ENCODE measurements at places on chromosomes 11 and 22.
A peak's percentile ranks its signal among the peaks of the same experiment; 100 is the strongest.

GRCh38 chr11:88553204-88553603, 215.7 kb upstream of the CTSC start:
- no peak for DNase-seq

- DNase-seq, result no peak
Measured at GRCh38 chr11:120346233-120346632, 10.0 kb downstream of the ARHGEF12 start.

- no peak for DNase-seq
Measured at GRCh38 chr11:60960405-60960804, 8.4 kb upstream of the SLC15A3 start.

GRCh38 chr22:22446517-22446916, 62.0 kb downstream of the ZNF280B start:
- DNase-seq, result no peak

DNA sequence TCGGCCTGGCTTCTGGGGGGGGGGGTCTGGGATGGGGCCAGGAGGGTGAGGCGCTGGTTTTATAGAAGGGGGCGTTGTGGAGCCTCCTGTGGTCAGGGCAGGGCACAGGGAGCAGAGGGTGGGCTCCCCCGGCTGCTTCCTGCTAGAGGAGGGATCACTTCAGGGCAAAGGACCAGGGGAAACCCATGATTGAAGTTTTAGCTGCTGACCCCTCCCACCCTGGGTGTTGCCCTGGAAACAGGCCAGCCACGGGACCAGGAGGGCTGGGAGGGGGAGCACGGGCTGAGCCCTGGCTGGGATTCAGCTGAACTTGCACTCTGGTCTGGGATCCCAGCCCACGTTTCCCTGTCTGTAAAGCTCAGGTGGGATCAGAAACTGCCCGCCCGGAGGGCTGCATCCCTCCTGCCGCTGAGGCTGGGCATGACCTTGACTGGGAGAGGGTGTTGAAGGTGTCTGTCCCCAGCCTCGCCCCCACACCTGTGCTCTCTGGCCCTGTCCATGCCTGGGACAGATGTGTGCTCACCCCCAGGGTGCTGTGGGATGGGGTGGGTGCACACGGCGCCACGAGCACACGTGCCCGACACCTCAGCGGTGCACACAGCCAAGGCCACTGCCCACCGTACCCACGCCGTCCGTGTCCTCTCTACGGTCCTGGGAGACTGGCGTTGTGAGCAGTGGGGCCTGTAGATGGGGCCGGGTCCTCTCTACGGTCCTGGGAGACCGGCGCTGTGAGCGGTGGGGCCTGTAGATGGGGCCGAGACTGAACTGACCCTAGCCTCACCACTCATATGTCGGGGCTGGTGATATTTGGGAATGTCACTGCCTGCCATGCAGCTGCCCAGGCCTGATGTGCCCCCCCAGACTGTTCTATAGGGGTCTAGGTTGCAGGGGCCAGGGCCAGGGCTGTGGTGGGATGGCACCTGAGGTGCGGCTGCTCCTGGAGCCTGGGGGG, 2.3 kb downstream of the TSPAN4 start:
- peak; percentile 47 for DNase-seq

- no peak for DNase-seq
Measured at GRCh38 chr11:113322158-113322557, 7.8 kb downstream of the TTC12 start.

- DNase-seq, result no peak
Measured at GRCh38 chr11:43358279-43358800, 380 bp upstream of the TTC17 start.

GRCh38 chr11:30760345-30760744, 174.2 kb upstream of the MPPED2 start:
- DNase-seq, result no peak

DNA sequence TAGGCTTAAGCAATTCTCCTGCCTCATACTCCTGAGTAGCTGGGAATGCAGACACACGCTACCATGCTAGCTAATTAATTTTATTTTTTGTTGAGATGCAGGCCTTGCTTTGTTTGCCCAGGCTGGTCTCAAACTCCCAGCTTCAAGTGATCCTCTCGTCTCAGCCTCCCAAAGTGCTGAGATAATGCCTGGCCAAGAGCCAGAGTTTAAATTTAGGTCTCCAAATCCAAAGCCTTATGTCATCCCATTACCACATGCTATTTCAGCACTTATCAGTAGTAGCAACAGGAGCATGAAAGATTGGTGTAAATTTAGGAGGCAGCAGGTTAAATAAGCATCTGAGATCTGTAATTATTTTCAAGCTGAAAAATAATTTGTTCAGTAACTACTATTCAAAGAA, 326.1 kb upstream of the ANO5 start:
- no peak for DNase-seq

DNA sequence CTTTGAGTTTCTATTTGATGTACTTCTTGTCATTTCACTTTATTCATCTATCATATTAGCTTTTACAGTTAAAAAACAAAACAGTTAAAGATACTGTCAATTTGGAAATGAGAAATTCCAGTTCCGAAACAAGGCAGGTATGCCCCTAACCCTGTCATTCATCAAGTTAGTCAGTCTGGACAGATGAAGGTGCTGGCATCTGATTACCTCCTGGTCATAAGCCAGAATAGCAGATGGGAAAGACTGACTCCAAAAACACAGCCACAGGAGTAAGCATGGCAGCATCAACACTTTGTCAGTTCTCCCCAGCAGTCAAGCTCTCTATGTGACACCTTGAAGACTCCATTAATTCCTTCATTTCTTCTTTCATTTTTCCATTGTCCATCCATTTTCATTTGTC, 4.3 kb downstream of the LRRC51 start:
- no peak for DNase-seq

- no peak for DNase-seq
Measured at GRCh38 chr11:85845124-85845631, 10.0 kb upstream of the CCDC83 start.

- no peak for DNase-seq
Measured at GRCh38 chr11:17924713-17925112, 88.1 kb downstream of the SERGEF start.

- no peak for DNase-seq
Measured at GRCh38 chr11:126660761-126661425, 305.4 kb downstream of the ST3GAL4 start.

GRCh38 chr11:59173080-59173963, 1.4 kb downstream of the DTX4 start:
- DNase-seq, result no peak

- no peak for DNase-seq
Measured at GRCh38 chr11:116176484-116177005, 596.2 kb downstream of the BUD13 start.

DNA sequence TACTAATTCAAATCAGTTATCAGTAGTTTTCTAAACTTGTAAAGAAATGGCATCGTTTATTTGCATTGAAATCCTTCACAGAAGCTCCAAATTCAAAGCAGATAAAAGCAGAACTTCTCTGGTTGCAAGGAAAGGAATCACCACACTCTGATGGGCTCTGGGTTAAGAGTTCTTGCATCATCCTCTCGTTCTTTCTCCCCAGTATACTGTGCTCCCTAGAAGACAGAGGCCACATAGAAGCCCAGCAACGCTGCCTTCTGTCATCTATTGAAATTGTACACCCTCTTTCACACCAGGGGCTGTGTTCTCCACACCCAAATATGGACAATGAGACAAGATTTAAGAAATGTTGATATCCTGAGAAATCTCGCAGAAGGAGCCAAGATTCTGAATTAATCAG, 29.3 kb downstream of the FAT3 start:
- DNase-seq, result no peak

GRCh38 chr22:29718949-29719898, 579 bp upstream of the CABP7 start:
- DNase-seq, result no peak

DNA sequence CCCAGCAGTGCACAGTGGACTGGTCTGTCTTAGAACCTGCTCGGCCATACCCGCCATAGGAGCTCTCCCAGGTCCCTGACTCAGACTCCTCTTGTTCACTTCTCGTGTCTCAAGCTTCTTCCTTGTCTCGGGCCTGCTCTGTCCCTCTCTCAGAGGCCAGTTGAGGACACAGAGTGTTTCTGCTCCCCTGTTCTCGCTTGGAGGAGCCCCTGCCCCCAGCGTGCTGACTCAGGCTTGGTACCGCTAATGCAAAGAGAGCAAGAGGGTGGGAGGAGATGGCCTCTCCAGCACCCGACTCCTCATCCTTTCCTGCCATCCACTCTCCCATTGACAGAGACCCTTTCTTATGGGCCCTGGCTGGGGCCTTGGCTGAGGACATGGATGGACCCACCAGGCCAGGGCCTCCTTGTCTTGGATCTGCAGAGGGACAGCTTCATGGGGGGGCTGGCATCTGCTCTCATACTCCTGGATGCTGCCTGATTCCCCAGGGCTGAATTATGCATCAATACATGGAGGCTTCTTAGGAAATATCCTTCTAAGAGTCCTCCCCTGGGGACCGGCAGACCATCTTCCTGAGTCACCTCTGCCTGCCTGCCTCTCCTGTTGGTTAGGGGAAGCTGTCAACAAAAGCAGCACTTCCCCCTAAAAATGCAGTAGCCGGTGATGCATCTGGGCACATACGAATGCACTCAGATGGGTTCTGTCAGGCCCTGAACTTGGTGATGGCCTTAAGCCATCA, 15.9 kb downstream of the TSPAN18 start:
- DNase-seq, result no peak

DNA sequence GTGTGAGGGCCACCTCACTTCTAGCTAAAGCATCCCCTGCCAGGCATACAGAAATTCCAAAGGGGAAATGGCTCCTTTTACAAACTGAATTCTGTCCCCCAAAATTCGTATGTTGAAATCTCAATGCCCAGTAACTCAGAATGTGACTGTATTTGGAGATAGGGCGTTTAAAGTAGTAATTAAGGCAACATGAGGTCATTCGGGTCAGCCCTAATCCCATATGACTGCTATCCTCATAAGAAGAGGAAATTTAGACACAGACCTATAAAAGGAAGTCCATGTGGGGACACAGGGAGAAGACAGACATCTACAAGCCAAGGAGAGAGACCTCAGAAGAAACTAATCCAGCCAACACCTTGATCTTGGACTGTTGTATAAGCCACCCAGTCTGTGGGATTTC, 119.1 kb downstream of the CHST1 start:
- no peak for DNase-seq

GRCh38 chr11:71433648-71434450, 14.3 kb downstream of the DHCR7 start:
- DNase-seq, result no peak

DNA sequence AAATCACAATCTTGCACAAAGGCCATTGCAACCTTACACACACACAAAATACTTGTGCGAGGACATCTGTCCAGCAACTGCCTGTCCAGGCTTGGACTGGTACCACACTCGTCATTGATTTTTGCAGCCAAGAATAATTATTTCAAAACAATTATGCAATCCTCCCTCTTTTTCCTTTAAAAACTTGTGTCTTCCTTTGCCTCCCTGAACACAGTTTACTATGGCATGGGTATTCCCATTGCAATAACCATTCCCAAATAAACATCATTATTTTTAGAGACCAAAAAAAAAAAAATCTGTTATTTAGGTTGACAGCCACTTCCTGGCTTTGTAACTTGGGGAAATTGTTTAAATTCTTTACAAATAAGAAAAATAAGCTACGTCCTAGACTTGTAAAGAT, 54.0 kb downstream of the C11orf91 start:
- no peak for DNase-seq

DNA sequence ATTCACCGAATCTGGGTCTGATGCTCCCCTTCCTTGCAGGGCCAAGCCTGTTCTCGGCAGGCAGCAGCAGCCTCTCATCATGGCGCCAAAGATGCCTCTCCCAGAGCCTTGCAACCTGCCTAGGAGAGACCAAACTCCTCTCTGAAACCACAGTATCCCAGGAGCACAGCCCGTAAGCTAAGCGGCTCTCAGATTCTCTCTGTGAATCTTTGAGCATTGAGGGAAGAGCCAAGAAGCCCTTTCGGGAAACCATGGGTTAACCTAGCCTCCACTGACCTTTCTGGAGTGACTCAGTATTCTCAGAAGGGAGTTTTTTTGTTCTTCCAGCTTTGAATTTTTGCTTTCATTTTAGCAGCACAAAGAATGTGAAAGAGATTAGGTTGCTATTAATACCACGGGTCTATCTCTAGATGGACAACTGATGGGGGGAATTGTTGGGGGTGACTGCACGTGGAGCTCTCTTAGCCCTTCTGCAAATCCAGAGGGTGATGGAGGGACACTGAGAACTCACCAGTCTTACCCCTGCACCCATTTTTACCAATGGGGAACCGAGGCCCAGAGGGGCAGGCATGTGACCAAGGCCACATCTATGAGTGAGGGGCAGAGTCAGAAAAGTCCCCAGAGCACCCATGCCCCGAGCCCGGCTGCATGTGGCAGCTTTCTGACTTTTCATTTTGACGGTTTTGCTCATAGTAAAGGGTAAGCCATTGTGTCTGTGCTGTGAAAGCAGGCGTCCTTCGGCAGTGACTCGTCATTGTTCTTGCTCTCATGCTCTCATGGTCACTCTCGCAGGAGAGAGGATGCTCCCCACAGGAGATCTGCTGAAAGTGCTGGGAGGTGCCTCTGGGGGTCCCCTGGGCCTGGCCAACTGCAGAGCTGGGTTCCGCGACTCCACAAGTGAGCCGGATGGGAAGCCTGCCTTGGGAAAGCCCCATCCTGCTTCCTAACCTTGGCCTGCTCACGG, 36.0 kb downstream of the IRAG1 start:
- no peak for DNase-seq

DNA sequence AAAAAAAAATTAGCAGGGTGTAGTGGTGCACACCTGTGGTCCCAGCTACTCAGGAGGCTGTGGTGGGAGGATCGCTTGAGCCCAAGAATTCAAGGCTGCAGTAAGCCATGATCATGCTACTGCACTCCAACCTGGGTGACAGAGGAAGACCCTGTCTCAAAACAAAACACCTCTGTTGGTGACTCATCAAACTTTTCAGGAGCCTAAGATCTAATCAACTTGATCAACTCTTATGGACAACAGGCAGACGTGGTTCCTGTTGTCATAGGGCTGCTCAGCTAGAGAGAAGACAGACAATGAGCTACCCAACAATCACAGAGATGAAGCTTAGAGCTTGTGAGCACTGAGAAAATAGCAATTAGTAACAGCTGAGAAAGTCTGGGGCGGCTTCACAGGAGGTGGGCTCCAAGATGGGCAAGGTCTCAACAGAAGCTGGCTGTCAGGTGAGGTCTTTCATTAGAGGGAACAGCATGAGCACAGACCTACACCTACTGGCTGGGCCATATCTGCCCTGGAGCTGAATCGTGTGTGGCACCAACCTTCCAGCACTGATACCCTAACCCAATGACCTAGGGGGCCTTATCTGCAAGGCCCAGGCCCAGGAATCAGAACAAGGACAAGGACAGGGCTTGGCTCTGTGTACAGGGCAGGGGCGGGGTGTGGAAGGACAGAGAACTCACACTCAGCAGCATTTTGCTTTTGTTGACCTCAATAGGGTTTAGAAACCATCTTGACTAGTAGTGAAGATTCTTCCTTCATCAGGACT, 7.2 kb upstream of the UCP3 start:
- no peak for DNase-seq

DNA sequence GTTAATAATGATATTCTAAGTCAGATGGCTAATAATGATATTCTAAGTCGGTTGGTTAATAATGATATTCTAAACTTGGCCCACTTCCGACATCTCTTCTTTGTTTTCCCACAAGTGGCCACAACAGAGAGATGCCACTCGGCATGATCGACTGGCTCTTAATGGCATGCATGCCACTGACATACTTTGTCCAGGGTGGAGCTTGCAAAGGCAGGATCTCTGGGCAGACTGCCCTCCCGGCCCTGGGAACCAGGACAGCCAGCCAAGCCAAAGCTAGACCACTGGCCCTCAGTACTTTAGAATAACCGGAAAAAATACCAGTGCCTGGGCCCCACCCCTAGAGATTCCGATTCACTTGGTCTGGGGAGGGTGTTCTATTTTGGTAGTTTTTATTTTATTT, 78.1 kb downstream of the KIAA1671 start:
- no peak for DNase-seq

All from Peyer's patch (tissue), 4 donors.